DND-41 (cell line): ENCODE measurements at places on chromosomes 1 and 21.

- DNase-seq: no peak
Observed at GRCh38 chr21:46000182-46000730, 18.7 kb downstream of the COL6A1 start.

DNA sequence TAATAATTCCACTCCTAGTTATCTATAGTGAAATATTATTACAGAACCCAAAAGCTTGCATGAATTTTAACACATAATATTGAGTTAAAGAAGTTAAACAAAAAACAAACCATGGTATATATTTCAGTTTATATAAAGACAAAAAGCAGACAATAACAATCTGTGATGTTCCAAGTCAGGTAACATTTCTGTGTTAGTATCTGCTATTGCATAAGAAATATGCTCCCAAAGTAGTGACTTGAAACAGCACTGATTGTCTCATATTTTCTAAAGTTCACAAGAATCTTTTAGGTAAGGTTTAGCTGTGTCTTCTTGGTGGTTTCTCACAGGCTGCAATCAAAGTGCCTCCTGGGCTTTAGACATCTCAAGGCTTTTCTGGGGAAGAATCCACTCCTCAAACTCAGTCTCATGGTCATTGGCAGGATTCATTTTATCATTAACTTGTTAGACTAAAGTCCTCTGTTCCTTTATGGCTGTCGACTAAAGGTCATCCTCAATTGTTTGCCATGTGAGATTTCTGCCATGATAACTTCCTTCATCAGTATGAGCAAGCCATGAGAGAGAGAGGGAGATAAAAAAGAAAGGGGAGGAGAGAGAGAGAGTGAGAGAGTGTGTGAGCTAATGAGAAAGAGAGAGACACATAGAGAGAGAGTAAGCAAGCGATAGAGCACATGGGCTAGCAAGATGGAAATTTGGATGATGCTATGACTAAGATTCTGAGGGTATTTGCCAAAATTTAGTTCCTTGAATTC, 19.9 kb downstream of the GBP1 start:
- no peak for DNase-seq

DNA sequence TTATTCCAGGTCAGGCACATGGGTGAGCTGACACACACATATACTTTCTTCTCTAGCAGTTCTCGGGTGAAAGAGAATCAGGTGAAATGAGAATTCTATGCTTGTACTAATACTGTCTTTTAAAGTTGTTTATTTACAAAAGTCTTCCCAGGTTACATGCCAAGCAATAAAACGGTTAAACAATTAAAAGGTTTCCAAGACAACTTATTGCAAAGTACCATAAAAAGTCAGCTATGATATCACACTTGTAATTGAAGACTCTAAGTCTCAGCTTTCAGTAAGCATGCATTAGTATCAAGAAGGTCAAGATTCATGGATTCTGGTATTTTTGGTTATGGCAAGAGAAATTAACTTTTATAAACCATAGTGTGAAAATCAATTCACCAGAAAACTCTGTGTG, 171.4 kb downstream of the PDE4B start:
- DNase-seq: no peak

DNA sequence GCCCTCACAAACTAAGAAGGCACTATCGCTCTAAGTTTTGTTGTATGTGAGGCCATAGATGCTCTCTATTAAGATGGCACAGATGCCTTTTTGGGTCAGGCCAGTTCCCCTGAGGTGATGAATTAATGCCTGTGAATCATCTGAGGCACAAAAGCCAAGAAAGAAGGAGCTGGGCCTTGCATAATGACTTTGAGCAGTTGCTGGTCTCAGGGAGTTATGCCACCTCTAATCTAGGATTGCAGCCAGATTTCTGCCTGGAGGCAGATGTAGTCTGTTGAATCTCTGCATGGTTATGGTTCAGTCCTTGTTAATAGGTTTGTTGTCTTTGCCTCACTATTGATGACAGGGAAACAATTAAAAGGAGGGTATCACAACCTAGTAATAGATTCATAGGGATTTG, 168.1 kb upstream of the CHRM3 start:
- no peak for DNase-seq

GRCh38 chr1:206516728-206516990, 9.3 kb downstream of the RASSF5 start:
- no peak for DNase-seq

- no peak for DNase-seq
Observed at GRCh38 chr1:961132-961669, 817 bp downstream of the KLHL17 start.

- no peak for DNase-seq
Observed at GRCh38 chr1:118300808-118301207, 115.8 kb upstream of the SPAG17 start.

DNA sequence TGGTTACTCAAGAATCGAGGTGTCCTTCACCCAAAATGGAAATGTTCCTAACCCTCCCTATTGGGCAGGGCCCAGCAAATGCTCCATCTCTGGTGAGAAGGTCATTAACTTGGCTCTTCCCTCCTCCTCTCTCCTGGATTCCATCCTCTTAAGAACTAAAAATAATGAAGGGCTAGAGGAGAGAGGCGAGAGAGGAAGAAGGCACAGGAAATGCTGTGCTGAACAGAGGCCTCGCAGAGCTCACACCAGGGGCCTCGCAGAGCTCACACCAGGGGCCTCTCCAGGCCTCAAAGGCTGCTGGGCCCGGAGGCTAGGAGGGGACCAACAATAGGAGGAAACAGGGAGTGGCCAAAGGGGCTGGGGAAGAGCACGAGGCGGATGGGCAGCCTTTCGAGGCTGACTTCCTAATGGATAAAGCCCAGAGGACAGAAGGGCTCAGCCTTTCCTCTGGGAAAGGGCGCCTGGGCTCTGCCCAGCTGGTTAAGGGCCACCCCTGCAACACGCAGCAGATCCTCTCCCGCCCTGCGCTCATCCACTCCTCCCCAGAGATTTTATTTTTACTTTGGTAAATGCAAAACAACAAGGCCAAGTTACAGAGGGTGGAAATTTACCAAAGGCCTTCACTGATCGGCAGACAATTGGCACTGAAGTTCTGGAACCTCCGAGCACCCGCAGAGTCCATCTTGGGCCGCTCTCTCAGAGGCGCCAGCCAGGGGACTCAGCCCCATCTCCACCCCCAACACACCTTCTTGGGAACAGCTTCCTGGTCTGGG, 78.5 kb downstream of the ITPKB start:
- DNase-seq: no peak

GRCh38 chr21:18989953-18990495, 586.4 kb upstream of the TMPRSS15 start:
- DNase-seq: no peak

GRCh38 chr21:24197132-24197643, 1410.1 kb downstream of the MRPL39 start:
- no peak for DNase-seq

GRCh38 chr1:43804569-43804968, 97.2 kb downstream of the ST3GAL3 start:
- no peak for DNase-seq

DNA sequence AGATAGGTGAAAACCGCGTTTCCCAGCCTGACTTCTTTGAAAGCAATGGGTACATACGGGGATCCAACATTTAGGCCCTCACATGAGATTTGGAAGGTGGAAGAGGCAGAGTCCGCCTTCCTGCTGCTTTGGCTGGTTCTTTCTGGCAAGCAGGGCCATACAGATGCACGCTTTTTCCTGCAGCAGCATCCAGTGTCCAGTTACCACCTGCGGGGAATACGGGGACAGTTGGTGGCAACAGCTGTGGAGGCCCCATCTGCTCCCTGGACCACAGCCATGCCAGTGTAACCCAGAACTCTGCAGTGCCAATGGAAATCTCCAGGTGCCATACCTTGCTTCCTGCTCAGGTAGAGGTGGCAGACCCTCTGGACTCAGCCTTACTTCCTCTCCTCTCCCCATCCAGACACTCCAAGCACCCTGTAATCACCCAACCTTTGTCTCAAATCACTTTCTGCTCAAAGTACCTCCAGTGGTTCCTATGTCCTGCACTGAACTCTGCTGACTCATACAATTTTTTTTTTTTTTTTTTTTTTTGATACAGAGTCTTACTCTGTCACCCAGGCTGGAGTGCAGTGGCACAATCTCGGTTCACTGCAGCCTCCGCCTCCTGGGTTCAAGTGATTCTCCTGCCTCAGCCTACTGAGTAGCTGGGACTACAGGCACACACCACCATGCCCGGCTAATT, 68.3 kb downstream of the SLC16A1 start:
- no peak for DNase-seq

GRCh38 chr1:62723883-62724282, 35.7 kb upstream of the DOCK7 start:
- no peak for DNase-seq

- DNase-seq: no peak
Observed at GRCh38 chr1:49229555-49229954, 452.9 kb upstream of the BEND5 start.

- DNase-seq: no peak
Observed at GRCh38 chr1:82844911-82845827, 1044.4 kb downstream of the ADGRL2 start.

DNA sequence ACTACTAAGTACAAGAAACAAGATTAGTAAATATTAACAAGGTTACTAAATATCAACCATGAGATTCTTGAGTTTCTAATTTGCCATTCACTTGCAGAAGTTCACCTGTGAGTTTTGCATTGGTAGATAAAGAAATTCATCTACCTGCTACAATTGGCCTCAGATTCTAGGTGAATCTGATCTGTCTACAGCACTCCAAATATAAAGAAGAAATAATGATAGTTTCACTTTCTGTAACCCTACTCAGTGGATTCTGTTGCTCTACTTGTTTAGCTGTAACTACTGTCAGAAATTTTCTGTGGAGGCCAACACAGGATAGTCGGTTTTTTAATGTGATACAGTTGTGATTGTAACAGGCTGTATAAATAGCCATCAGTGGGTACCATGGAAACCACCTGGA, 118.6 kb downstream of the NR5A2 start:
- no peak for DNase-seq

DNA sequence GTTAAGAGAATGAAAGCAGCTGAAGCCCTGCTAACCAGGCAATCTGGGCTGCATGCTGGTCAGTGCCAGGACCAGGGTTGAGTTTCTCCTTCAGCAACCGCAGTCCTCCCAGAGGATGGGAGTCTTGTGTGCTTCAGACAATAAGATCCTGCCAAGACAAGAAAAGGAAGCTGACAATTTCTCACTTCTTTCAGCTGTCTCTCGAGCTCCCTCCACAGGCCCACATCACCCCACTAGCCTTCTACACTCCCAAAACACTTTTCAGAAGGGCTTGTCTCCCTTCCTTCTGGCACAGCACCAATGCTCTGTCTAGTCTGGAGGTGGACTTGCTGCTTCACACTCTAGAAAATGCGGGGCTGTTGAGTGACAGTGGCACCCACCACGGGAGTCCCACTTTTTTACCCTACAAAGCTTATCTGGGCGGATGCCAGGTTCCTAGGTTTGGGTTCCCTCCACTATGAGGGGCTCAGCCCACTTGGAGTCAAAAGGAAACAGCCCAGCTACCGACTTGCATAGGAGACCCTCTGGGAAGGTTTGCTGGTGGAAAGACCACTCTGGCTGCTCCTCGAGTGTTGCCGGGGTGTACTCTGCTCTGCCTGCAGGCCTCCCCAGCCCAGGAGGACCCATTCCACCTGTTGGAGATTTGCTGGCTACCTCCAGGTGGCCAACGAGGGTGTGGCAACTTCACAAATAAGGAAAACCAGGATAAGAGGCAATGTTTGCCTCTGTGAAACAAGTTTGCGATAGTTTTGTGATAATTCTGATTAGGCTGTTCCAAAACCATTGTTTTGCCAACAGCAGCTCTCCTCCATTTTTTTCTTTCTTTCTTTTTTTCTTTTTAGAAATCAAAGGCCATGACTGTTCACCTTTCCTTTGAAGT, 68.9 kb downstream of the TENT5C start:
- DNase-seq: no peak

GRCh38 chr1:51543858-51544257, 24.8 kb upstream of the EPS15 start:
- no peak for DNase-seq

- DNase-seq: no peak
Observed at GRCh38 chr1:47830641-47831333, 166.4 kb downstream of the TRABD2B start.

GRCh38 chr1:206593351-206593925, 18.8 kb downstream of the EIF2D start:
- DNase-seq: no peak

- DNase-seq: no peak
Observed at GRCh38 chr1:117127795-117128194, 6.2 kb upstream of the TRIM45 start.

DNA sequence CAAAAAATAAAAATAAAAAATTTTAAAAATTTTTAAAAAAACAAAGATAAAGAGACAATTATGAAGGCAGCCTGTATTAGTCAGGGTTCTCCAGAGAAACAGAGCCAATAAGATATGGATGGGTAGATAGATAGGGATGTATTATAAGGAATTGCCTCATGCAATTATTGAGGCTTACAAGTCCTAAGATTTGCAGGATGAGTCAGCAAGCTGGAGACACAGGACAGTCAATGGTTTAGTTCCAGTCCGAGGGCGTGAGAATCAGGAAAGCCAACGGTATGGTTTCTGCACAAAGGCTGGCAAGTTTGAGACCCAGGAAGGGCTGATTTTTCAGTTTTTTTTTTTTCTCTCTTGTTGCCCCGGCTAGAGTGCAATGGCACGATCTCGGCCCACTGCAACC, 24.1 kb upstream of the EIF4G3 start:
- DNase-seq: no peak

DNA sequence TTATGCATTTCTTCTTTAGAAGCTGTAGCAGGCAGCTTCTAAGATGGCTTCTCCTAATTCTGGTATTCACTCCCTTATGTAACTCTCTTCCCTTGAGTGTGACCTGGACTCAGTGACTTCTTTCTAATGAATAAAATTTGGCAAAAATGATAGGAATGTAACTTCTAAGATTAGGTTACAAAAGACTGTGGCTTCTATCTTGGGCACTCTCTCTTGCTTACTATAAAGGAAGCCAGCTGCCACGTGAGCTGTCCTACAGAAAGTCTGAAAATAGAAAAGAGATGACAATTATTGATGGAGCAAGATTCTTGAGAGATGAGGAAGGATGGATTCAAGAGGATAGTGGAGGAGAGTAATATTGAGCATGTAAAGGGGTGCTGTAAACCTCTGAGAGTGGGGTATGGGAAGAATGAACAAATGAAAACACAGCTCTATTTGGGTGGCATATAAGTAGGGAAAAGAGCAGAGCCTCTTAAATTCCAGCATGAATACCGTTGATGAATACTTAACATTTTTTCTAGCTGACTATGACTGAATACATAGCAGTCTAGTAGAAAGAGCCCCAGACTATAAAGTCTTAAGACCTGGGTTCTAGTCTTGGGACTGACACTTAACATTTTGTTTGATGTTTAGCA, 5.5 kb downstream of the TSEN15 start:
- no peak for DNase-seq

DNA sequence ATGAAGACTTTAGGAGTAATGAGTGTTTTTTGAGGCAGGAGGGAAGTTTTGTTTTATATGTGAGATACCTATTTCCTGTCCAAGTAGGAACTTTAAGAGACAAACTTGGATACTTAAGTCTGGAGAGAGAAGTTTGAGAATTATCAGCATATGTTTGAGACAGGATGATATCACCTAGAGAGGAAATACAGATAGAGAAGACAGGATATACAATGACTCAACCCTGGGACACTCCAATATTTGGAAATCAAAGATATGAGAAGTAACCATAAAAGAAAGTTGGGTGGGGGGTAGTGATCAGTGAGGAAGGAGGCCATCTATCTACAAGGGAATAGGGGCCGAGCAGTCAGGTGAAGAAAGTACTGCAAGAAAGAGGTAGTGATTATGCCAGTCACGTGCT, 6.5 kb downstream of the LCE7A start:
- DNase-seq: no peak

- no peak for DNase-seq
Observed at GRCh38 chr1:162398999-162399580, 12.8 kb downstream of the SH2D1B start.

- DNase-seq: no peak
Observed at GRCh38 chr1:24386241-24386640, 27.3 kb downstream of the STPG1 start.

GRCh38 chr1:195335541-195335940, 1272.7 kb downstream of the KCNT2 start:
- no peak for DNase-seq
